ENCODE measurements at places on chromosomes 2 and 18. TPM values are rescaled to one million over a fixed set of nuclear protein-coding genes. Genes with fewer than 3 reads are reported as not detected.

GRCh38 chr18:11119959-11120587, 29.3 kb downstream of the PIEZO2 start:
- DNase-seq: no peak

The GALNT13 gene
- 4.9 TPM for total RNA-seq

The UGT1A7 gene
- total RNA-seq: not detected

DNA sequence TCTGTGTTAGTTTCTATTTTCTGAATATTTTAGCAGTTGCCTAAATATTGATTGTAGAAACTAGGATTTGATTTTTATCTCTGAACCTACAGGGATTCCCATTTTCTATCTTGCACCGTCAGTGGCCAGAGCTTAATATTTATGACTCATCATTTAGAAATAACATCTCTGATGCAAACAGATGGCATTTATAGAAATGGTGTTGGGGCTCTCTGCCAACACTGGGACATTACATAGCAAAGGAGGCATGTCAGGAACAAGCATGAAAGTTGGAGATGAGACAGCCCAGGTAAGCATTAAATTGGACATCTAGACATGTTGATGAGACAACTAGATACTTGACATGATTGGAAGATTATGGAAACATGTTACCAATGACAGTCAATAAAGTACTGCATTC, 165.3 kb upstream of the SYT4 start:
- no peak for DNase-seq

DNA sequence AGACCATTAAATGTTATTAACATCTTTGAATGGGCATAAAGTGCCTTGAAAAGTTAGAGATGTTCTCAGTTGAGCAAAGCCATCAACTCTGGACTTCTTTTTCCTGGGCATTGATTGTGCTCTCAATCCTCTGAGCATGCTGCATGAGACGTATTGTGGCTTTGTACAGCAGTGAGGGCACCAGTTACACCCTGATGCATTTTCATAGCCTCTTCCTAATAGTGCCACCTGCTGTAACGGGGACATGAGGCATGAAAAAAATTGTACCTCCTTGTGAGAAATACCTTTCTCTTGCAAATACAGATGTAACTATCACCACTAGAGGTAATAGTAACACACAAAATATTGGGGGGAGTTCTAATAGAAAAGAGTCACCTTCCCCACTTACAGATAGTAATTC, 697.5 kb downstream of the TMEM182 start:
- DNase-seq: no peak

The BOLL gene
- total RNA-seq: not detected

The SLC5A7 gene
- not detected for total RNA-seq

GRCh38 chr2:118849226-118850167, 2.0 kb upstream of the EN1 start:
- no peak for DNase-seq

- no peak for DNase-seq
These were observed 12.8 kb downstream of the GBX2 start for GRCh38 chr2:236155406-236155805.

DNA sequence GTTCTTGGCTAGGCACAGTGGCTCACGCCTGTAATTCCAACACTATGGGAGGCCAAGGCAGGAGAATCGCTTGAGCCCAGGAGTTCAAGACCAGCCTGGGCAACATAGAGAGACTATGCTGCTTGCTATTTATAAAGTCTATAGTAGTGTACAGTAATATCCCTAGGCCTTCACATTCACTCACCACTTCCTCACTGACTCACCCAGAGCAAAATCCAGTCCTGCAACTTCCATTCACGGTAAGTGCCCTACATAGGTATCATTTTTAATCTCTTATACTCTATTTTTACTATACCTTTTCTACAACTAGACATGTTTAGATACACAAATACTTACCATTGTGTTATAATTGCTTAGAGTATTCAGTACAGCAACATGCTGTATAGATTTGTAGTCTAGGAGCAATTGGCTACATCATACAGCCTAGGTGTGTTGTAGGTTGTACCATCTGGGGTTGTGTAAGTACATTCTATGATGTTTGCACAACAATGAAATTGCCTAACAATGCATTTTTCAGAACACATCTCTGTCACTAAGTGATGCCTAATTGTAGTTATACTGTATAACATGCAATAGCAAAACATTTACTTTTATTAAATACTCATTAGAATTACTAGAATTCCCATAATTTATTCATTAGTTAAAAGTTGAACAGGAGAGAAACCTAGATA, 8.8 kb downstream of the DHX57 start:
- DNase-seq: no peak

DNA sequence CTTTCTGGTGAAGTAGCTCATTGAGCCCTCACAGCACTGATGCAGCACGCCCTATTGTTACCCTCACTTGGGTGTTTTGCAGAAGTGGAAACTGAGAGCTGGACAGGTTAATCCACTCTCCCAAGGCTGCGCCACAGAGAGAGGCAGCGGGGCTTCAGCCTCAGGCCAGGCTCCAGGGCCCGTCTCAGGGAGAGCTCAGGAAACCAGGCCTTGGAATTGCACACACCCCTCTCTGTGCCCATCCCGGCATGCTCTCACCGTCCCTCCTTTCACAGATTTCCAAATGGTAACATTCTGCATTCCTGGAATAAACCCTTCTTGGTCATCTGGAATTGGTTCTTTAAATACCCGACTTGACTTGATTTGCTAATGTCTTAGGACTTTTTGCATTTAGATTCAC, 51.5 kb downstream of the TWIST2 start:
- no peak for DNase-seq

The FEV gene
- total RNA-seq: not detected

The DSC2 gene
- total RNA-seq: 3.8 TPM

GRCh38 chr2:222257645-222258044, 41.2 kb downstream of the PAX3 start:
- no peak for DNase-seq

DNA sequence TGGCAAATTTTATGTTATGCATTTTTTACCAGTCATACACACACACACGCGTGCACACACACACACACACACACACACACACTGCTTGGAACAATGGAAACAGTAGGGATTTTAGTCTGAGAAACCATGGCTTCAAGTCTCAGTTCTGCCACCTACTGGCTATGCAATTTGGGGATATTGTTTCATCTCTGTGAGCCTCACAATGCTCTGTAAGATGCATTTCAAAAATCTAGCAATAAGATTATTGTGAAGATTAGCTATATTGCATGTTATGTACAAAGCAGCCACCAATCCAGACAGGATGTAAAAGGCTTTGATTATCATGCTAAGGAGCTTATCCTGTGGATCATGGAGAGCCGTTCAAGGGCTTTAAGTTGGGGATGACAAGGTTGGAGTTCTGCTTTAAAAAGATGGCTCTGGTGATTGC, 401.4 kb downstream of the NBAS start:
- no peak for DNase-seq

The EMILIN1 gene
- total RNA-seq: 180 TPM

DNA sequence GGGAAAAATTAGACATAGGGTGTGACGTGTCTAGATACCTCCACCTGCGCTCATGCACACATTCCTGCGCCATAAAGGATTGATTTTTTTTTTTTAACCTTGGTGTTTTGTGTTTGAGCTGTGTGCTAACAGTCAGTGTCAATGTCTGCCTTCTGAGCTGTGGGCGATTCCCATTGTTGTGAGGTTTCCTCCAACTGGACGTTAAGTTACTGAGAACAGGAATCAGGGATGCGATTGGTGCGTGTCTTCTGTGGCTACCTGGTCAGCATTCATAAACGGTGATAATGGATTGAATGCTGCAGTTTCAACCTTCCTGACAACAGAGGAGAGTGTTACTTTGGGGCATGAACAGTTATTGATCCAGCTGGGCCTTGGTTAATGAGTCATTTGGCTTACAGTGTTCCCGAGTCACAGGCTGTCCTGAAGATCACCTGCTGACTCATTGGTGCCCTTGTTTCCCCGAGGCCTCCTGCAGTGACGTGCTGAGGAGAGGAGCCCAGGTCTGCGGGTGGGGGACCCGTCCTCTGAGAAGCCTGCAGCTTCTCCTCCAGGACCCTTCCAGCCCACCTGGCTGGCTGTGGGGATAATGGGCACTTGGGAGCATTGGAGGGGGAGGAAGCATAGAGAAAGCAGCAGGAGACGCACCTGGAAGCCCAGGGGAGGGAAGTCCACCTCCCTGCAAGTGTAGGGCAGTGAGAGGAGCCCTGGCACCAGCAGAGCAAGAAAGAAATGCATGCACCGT, 25.8 kb upstream of the CABYR start:
- DNase-seq: no peak

The MYL1 gene
- not detected for total RNA-seq

All from aorta (tissue), 5 donors.